ENCODE measurements at places on chromosomes 11 and 22.
A peak's percentile ranks its signal among the peaks of the same experiment; 100 is the strongest.

- peak; percentile 29 for DNase-seq
These were observed 92.8 kb downstream of the BRD1 start for GRCh38 chr22:49734882-49735281.

- DNase-seq = no peak
These were observed 137.8 kb downstream of the DBX1 start for GRCh38 chr11:20022363-20023081.

DNA sequence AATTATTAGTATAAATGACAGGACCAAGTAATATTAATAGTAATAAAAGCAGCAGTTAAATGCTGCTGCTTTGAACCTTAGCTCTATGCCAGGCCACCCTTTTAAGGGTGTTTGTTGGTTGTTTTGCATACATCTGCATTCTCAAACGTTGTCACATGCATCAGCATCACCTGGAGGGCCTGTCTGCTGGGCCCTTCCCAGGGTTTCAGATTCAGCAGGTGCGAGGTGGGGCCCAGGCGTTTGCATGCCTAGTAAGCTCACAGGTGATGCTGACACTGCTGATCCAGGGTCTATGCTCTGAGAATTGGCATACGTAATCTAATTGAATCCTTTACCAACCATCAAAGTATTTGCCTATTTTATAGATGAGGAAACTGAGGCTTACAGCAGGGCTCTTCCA is 246.5 kb downstream of the CADM1 start:
- DNase-seq = no peak

- DNase-seq = no peak
These were observed 36.7 kb upstream of the PLET1 start for GRCh38 chr11:112297248-112297866.

DNA sequence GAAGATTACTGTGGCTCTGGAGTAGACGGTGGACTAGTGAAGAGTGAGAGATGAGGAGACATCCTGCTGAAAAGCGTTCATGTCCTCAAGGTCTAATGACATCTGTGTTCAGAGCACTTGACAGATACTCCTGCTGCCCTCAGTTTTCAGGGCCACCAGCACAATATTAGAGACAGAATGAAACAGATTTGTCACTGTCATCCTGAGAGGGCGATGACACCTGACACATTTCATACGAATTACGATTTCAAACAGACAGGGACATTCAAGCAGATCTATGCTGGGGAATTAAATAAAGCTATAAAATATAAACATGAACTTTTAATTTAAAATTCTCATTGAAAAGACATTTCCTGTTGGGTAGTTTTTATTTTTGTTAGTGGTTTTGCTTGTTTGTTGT is 29.1 kb downstream of the SVIP start:
- no peak for DNase-seq

- no peak for DNase-seq
These were observed 4.3 kb downstream of the CD59 start for GRCh38 chr11:33731723-33732531.

GRCh38 chr11:45930951-45931570 is 8.6 kb downstream of the LARGE2 start:
- DNase-seq = peak; percentile 31

DNA sequence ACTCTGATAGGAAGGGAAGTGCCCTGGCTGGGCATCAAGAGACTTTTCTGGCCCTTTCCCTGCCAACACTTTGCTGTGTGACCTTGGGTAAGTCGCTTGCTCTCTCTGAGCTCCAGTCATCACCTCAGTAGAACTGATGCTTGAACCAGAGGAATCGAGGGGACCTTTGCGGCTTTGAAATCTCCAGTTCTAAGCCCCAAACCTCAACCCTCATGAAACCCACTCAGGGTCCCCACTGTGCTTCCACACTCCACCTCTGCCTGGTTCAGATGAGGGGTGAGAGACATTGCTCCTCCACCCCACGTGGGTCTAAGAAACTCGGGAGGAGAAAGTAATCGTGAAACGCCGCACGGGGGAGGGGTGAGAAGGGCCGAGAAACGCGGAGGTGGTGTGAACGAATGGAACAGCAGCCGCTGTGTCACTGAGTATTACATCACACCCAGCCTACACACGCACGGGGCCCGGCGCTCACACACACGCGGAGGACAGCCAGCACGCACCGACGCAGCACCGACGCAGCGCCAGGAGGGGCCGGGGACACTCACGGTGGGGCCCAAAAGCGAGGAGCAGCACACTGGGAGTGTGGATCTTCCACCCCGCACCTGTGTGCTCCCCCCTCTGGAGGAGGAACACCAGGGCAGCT is 4.3 kb downstream of the RTN4RL2 start:
- no peak for DNase-seq

- no peak for DNase-seq
These were observed 128.4 kb downstream of the OPCML start for GRCh38 chr11:133403900-133404299.

- DNase-seq = no peak
These were observed 50.3 kb upstream of the TCF20 start for GRCh38 chr22:42320443-42321416.

DNA sequence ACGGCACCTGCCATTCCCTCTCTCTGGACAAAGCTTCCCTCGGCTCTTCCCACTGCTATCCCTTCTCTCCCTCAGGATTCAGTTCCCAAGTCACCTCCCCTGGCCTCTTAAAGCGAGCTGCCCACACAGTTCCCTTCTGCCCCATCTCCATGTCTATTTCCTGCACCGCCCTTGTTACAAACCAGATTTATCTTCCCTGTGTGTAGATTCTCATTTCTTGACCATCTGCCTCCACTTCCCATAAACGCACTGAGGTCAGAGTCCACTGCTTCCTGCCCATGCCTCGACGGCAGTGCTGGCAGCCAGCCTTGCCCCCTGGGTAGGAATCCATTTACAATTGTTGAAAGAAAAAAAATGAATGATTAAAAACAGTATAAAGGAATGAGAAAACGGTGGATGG is 11.6 kb upstream of the APOBEC3B start:
- no peak for DNase-seq

- no peak for DNase-seq
These were observed 277.1 kb downstream of the TTC28 start for GRCh38 chr22:28402539-28402938.

GRCh38 chr11:3802011-3802790 is 4.8 kb upstream of the NUP98 start:
- no peak for DNase-seq

DNA sequence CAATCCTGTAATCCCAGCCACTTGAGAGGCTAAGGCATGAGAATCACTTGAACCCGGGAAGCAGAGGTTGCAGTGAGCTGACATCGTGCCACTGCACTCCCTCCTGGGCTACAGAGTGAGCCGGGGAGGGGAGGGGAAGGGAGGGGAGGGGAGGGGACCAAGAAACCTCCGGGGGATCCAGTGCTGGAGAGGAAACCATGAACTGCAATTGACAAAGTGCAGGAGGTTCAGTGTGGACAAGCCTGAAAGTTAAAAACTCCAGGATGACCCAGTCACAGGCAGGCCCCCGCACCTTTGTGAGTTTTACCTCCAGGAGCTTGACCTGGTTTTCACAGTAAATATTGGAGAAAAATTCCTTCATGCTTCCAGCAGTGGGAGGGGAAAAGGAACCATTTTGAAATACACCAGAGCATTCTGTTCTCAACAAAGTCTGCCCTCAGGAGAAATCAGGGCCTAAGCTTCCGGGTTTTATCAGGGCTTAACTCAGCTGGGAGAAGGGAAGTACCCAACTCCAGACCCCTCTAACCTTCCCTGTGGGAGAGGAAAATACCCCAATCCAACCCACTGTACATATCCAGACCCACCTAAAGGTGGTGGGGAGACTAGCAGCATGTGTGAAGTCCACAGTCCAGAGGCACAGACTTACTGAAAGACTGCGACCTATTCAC is 15.5 kb upstream of the ZFTA start:
- DNase-seq = no peak

GRCh38 chr11:33778675-33779074 is 4.4 kb upstream of the FBXO3 start:
- DNase-seq = no peak

- no peak for DNase-seq
These were observed 612 bp downstream of the ASPHD2 start for GRCh38 chr22:26429458-26430286.

DNA sequence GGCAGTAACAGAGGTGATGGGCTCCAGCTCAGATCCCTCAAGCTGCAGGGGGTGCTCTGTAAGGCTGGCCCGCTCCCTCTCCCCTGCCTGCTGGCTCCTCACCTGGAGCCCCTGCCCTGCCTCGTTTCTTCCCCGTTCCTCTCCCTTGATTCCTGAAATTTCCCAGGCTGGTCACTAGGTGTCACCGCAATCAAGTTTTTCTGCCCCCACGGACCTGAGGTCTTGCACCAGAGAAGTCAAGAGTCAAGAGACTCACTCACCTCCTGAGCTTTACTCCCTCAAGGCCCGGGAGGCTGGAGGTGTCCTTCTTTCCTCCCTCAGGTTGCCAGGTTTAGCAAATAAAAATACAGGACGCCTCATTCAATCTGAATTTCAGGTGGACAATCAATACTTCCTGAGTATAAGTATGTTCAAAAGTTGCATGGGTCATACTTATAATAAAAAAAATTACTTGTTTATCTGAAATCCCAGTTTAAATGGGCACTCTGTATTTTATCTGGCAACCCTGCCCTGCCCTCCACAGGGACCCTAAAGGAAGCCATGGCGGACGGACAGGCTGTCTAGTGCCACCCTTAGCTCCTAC is 69.2 kb downstream of the SCUBE1 start:
- DNase-seq = no peak

DNA sequence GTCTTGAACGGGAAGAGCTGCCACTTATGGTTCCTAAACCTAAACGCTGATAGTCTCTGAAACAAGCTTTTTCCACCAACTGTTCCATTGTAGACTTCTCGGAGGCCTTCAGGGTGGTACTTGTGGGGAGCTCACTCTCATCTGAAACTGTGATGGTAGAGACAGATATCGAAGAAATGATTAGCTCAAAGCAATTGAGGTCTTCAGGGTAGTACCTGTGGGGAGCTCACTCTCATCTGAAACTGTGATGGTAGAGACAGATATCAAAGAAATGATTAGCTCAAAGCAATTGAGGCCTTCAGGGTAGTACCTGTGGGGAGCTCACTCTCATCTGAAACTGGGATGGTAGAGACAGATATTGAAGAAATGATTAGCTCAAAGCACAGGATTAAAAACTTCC is 175.7 kb downstream of the SWAP70 start:
- no peak for DNase-seq

GRCh38 chr11:110830344-110830743 is 118.1 kb upstream of the ARHGAP20 start:
- DNase-seq = no peak

DNA sequence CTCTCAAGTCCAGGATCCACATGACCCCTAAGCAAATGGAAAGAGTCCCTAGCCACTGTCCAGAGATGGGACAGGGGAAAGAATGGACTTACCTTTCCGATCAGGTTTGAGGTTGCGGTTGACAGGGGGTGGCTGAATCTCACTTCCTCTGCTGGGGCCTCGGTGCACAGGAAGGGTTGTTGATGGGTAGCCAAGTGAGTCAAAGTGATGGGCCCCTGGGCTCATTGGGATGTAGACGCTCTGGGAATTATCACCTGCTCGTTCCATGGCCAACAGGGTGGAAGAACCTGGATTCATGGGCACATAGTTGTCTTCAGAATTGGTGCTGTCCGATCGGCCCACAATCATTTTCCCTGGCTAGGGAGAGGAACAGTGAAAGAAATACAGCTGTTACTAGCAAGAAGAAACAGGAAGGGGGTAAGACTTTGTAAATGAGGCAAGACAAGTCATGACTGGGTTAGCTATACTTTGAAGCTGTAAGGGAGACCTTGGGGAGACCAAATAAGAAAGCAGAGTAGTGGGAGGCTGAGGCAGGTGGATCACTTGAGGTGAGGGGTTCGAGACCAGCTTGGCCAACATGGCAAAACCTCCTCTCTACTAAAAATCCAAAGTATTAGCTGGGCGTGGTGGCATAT is 34.7 kb downstream of the USP35 start:
- no peak for DNase-seq

DNA sequence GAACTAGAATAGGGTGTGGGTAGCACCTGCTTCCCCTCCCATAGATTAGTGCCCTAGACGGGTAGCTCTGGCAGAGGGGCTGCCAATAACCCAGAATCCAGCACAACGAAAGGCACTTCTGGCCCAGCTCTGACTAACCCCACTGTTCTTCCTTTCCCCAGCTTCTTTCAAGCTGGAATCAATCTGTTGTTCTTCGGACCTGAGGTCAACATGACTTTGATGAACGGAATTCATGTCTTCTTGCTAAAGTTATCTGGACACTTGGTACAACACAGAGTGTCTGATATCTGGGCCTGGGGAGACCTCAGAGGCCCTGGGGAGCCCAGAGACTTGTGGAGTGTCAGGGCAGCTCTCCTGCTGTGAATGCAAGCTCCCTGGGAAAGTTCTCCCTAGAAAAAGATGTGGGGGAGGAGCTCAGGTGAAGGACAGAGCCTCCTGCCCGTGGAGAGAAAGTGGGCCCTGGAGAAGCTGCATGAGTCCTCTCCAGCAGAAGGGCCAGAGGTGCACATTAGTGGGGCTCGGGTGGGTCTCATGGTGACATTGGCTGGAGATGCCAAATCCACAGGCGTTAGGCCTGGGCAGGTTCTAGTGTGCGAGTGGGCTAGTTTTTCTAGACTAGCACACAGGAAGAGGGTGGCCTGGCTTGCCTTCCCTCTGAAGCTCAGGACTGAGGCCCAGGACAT is 6.3 kb downstream of the KCNJ11 start:
- no peak for DNase-seq

- no peak for DNase-seq
These were observed 321.5 kb downstream of the LARGE1 start for GRCh38 chr22:33598821-33599220.

DNA sequence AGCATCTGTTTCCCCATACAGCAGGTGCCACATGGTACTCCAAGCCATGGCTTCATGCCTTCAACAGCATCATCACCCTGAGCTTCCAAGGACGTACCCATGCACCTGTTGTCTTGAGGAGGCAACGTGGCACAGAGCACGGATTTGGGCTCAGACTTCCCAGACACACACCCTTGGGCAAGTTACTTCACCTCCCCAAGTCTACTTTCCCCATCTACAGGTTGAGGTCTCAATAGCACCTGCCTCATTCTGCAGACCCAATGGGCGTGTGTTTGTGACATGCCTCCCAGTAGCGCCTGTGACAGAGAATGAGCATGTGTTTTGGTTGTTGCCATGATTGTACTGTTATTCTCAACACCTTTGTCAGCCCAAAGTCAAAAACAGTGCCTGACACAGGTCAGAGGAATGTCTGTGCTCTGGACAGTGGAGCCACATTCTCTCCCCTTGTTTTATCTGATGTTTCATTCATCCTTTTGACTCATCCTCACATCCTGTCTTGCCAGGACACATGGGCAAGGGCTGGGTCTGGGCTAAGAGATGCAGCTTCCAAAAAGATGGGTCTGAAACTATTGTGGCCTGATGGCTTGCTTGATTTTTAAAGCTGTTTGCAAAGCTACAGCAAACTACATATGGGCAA is 53.4 kb upstream of the CCND1 start:
- no peak for DNase-seq

- DNase-seq = no peak
These were observed 120.9 kb downstream of the ST3GAL4 start for GRCh38 chr11:126476266-126476924.

GRCh38 chr22:27726686-27727449 is 74.7 kb downstream of the MN1 start:
- DNase-seq = peak; percentile 67

GRCh38 chr11:108891909-108892511 is 227.1 kb downstream of the DDX10 start:
- DNase-seq = no peak

GRCh38 chr11:94806419-94806818 is 38.3 kb downstream of the AMOTL1 start:
- no peak for DNase-seq

Measured in upper lobe of right lung (tissue), 1 donor.